ENCODE measurements at places on chromosomes 7 and 10.

DNA sequence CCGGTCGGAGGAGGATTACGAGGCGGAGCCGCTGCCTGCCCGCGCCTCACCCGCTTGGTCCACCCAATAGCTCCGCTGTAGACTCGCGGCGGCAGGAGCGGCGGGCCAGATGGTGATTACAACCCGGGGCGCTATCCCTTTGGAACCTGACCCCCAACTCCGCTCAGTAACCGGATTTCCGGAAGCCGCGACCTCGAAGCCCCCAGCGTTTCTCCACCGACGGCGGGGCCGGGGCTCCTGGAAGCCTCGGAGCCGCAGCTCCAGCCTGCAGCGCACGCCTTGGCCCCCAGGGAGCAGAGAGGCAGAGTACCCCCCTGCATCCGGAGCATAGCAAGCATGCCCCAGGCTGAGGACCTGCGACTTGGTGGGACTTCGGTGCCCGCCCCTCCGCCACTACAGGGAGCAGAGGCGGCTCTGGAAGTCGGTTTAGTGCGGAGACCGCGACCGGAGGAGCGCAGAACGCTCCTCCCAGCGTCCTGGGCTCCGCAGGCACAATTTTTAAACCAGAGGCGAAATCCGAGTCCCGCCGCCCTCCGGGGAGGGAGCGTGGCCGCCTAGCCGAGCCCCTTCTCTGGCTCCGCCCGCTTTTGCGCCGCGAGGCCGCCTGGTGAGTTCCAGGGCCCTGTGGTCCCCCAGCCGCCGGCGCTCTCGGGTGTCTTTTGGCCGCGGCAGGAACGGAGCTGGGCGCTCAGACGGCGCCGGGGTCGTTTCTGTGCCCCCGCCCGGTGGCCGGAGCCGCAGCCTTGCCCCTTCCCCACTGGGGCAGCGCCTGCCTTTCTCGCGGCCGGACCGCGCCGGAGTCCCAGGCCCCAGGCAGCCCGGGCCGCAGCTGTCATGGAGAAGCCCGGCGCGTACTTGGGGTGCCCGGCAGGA, 28.2 kb upstream of the BMS1 start:
- no peak for DNase-seq

- no peak for DNase-seq
These were observed 158.7 kb upstream of the ZMIZ1 start for GRCh38 chr10:78910021-78910420.

GRCh38 chr7:14988941-14989340, 86.4 kb upstream of the DGKB start:
- no peak for DNase-seq

GRCh38 chr7:108149119-108149518, 19.0 kb upstream of the LAMB4 start:
- no peak for DNase-seq

DNA sequence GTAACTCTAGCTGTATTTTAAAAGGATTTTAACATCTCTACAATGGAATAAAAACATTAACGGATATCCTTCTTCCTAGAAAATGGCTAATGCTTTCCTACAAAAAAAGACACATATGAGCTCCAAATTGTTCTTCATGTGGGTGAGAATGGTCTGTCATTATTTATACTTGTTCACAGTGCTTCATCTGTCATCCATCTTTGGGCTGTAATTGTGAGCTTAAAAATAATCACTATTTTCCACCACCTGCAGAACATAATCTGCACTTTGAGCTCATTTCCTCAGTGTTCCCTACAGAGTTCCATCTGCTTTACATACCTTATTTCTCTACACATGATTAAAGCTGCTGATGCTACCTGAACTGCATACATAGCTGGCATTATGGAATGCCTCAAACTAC, 979.1 kb upstream of the C7orf33 start:
- DNase-seq: no peak

GRCh38 chr10:63346015-63346441, 119.7 kb downstream of the JMJD1C start:
- no peak for DNase-seq

- no peak for DNase-seq
These were observed 51.7 kb downstream of the HSPA12A start for GRCh38 chr10:116690356-116691322.

DNA sequence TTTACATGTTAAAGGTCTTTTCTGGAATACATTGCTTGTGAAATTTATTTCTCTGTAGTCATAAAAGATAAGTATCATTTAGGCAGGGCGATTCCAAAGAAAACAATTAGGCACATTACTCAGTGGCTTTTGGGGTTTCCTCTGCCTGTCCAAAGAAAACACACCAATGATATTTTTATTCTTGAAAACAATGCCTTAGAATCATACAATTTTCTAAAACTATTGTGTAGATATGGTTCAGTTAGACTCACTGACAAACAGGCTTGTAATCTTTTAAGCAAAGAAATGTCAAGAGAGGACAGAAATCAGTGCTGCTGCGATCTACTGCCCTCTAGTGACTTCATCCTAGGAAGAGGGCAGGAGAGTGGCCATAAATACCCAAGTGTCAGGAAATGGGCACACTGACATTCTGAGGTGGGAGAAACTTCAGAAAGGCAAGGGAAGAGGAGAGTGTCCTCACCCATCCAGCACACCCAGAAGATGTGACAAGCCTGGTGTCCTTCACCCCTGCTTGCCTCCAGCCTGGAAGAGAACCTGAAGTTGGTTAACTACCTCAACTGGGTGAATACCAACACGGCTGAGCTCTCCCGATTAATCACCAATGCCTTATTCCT, 120.5 kb downstream of the GALNT11 start:
- DNase-seq: peak; percentile 24

- DNase-seq: no peak
These were observed 309.2 kb downstream of the FGFR2 start for GRCh38 chr10:121288864-121289661.

- no peak for DNase-seq
These were observed 22.0 kb downstream of the STEAP1B start for GRCh38 chr7:22477876-22478450.

- DNase-seq: no peak
These were observed 54.9 kb upstream of the ELN start for GRCh38 chr7:73973091-73973490.

- DNase-seq: no peak
These were observed 297.2 kb downstream of the C7orf25 start for GRCh38 chr7:42614636-42615035.

DNA sequence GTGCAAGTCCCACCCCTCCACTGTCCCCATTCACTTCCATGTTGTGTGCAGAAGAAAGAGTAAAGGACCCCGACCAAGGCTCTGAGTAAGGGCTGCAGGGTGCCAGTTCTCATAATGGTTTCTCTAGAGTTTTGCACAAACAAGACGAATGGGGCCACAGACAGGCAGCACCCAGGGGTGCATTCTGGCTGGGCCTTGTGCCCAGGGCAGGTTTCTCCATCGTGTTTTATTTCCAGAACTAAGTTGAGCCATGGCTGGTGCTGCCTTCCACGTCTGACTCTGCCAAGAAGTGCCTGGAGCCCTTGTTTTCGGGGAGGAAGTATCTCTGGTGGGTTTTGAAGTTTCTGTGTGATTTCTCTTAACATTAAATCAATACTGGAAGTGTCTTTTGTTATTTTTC, 95.0 kb upstream of the SDK1 start:
- DNase-seq: no peak

DNA sequence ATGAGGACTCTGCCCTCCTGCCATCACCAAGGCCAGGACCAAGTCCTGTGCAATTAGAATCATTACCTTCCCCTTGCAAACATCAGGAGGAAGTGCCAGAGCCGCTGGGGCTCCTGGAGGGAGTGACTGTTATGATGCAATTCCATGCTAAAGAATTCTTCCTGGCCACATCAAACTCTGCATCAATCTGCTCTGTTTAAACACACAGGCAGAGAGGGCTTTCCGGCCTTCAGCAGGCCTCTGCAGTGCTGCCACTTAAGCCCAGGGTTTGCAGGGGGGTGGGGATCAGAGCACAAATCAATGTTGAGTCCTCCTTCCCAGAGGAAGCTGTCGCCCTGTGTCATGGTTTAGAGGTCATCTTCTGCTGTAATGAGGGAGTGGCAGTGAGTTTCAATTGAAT, 58.1 kb downstream of the CTBP2 start:
- DNase-seq: peak; percentile 72

DNA sequence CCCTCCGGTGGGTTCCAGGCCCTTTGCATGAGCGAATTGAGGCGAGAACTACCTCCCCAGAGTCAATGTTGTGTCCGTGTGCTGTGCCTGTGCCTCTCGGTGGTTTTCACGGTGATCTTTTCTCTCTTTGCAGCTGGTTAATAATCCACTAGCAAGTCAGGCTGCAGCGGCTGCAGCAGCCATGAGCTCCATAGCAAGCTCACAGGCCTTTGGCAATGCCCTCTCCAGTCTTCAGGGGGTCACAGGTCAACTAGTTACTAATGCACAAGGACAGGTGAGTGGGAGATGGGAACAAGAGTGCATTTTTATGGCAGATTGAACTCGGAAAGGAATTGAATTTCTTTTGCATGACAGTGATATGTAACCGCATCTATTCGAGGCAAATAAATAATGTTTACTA, 159.7 kb upstream of the YAE1 start:
- no peak for DNase-seq

DNA sequence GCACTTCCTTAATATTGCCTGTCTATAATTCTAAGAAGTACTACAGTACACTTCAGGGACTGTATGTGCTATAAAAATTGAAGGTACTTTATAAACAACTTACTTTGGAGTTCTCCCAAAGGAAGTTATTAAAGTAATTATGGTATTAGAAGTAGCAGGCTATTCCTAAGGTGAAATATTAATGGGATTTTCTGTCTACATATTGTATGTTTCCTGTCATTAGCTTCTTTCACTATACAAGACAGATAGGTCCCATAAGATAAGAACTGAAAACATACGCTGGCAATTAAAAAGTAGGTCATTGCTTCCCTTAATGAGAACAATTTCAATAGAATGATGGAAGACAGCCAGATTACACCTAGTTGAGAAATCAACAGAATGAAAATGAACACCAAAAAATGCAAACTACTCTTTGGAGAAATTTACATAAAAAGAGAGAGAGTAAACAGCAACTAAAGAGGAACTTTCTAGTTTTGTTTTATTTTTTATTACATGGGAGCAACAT, 147.0 kb downstream of the HBP1 start:
- DNase-seq: no peak

DNA sequence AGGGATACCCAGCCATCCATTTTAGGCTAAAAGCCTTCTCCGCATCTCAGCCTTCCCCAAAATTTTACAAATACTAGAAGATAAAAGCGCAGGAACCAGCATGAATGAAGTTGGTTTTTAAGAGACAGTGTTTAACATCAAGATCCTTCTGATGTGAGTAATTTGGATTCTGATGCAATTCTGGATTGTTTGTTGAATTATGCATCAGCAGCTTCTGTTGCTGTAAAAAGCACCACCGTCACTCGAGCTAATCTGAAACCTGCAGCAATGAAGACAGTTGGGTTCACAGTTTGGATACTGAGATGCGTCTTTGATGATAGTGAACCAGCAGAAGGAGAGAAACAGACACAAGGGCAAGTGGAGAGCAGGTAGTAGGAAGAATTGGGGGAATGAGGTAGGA, 179.2 kb downstream of the PLXNA4 start:
- DNase-seq: no peak

DNA sequence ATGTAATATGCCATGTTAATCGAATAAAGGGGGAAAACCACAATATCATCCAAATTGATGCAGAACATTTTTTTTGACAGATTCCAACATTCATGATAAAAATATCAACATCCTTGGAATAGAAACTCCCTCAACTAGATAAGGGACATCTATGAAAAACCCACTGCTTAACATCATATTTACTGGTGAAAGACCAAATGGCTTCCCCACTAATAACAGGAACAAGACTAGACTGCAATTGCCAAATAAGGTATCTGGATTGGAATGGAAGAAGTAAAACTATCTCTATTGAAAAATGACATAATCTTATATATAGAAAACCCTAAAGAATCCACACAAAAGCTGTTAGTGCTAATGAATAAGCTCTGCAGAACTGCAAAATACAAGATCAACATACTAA, 27.8 kb downstream of the SMURF1 start:
- DNase-seq: no peak

GRCh38 chr7:130473876-130474275, 18.0 kb upstream of the MEST start:
- DNase-seq: no peak

GRCh38 chr7:100061518-100062193, 12.1 kb downstream of the ZSCAN21 start:
- DNase-seq: no peak

GRCh38 chr10:67839951-67840350, 2.0 kb upstream of the DNAJC12 start:
- no peak for DNase-seq

DNA sequence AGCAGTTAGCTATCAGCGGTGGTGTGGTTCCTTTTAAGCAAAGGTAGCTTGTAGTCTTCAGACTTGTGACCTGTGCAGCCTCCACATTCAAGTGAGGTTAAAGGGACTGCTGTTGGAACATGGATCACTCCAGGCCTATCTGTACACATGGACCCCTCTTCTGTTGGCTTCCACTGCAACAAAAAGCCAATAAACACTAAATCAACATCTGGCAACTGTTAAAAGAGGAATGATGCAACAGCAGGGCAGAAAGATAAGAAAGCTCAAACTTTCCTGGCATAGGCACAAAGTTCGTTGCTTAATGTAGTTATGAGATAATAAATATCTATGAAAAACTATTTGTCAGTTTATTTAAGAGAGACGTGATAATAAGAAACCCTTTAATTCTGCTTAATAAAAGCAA, 4.0 kb upstream of the MINPP1 start:
- DNase-seq: no peak

GRCh38 chr10:20623546-20623945, 273.6 kb downstream of the NEBL start:
- no peak for DNase-seq

DNA sequence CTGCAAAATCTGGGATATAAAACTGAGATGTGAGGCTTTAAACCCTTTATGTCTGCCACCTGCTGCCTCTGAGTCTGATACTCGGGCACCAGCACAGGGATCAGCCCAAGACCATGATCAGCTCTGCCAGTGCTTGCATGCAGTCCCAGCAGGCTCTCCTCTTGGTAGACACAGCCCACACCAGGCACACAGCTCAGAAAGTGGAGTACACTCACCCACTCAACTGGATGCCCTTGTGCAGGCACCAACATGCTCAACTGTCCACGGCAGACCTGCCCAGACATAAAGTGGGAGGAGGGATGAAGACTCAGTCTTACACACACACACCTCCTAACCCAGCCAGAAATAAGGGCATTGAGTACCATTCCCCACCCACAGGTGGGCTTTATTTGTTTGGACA, 18.2 kb upstream of the MYH16 start:
- no peak for DNase-seq

GRCh38 chr10:27716521-27716920, 29.1 kb downstream of the MKX start:
- DNase-seq: no peak

All from AML-193 (cell line).